ENCODE measurements at places on chromosomes 11 and 22.

DNA sequence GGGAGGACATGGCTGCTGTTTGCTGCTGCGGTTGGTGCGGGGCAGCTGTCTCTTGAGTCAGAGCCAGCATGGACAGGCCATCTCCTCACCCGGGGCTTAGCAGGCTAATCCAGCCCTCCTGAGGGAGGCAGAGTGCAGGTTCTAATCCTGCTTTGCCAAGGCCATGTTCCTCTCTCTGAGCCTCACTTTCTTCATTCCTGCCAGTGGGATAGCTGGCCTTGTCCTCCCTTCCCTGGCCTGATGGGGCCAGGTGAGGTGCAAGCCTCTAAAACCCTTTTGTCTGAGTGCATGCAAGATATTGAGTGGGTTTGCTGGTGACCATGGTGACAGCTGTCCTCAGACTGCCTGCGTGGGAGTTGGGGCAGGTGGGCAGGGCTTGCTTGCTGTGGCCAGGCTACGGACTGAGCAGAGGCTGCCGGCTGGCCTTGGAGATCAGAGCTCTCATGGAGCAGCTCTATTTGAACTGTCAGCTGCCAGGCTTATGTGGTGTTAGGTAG, 3.6 kb downstream of the USP35 start:
- no peak for DNase-seq

DNA sequence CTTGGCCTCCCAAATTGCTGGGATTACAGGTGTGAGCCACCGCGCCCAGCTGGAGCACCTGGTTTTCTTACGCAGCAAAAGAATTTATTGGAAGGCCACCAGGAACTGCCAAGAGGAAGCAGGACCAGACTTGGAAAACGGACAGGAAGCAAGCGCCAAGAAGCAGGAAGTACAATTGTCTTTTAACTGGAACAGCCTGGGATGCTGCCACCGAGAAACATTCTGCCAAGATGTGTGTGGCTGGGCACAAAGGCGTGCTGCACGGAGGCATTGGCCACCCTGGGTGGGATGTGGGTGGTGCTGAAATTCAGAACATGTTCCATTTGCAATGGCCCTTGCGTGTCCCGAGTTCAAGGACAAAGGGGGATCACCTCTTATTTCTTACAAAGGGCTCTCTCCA, 15.4 kb downstream of the SLC3A2 start:
- DNase-seq, result no peak

- no peak for DNase-seq
Observed at GRCh38 chr11:27705873-27706820, 5.9 kb upstream of the BDNF start.

- DNase-seq, result no peak
Observed at GRCh38 chr11:76764941-76765665, 18.1 kb upstream of the TSKU start.

GRCh38 chr11:107496011-107496410, 38.4 kb upstream of the CWF19L2 start:
- DNase-seq, result no peak

- DNase-seq, result no peak
Observed at GRCh38 chr22:22458896-22459588, 49.5 kb downstream of the ZNF280B start.

- no peak for DNase-seq
Observed at GRCh38 chr11:834371-835316, 1.9 kb downstream of the CD151 start.

GRCh38 chr11:62925745-62926679, 4.8 kb upstream of the CHRM1 start:
- no peak for DNase-seq

GRCh38 chr22:40123387-40123786, 54.3 kb upstream of the TNRC6B start:
- DNase-seq, result no peak

- DNase-seq, result peak; percentile 55
Observed at GRCh38 chr11:65078151-65078550, 5.7 kb downstream of the CDCA5 start.

GRCh38 chr22:35947794-35948425, 80.7 kb downstream of the RBFOX2 start:
- DNase-seq, result no peak

DNA sequence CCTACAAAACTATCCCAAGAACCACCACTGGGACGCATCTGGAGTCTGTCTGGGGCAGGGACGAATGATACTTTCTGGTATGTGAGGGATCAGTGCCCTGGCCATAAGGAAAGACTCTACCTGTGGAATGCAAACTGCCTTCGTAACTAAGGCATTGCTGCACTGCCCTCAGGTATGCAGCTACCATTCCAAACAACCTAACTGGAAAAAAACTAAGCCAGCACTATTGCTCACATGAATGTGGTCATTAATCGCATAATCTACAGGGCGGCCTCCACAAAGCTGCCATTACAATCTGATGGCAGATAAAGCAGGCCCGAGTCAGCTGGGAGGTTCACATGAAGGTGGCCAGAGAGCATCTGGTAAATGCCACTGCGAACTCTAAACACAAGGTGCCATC, 3.9 kb downstream of the PACSIN2 start:
- DNase-seq, result no peak

GRCh38 chr11:36164506-36165250, 124.5 kb downstream of the COMMD9 start:
- no peak for DNase-seq

GRCh38 chr11:72604256-72604655, 70.0 kb downstream of the PDE2A start:
- no peak for DNase-seq

- no peak for DNase-seq
Observed at GRCh38 chr11:77865805-77866204, 44.9 kb downstream of the AAMDC start.

- DNase-seq, result peak; percentile 10
Observed at GRCh38 chr11:125923012-125923579, 18.8 kb downstream of the DDX25 start.

- no peak for DNase-seq
Observed at GRCh38 chr11:8593935-8594909, at the start of gene STK33. TSS of gene STK33 (minus strand) at chr11:8594228. CDS start at chr11:8474905, 119,323 bp downstream.

- no peak for DNase-seq
Observed at GRCh38 chr11:45303316-45303715, 17.2 kb upstream of the SYT13 start.

GRCh38 chr11:18081551-18081950, 24.3 kb downstream of the SAAL1 start:
- DNase-seq, result no peak

- DNase-seq, result no peak
Observed at GRCh38 chr11:10942620-10943019, 84.8 kb upstream of the ZBED5 start.

DNA sequence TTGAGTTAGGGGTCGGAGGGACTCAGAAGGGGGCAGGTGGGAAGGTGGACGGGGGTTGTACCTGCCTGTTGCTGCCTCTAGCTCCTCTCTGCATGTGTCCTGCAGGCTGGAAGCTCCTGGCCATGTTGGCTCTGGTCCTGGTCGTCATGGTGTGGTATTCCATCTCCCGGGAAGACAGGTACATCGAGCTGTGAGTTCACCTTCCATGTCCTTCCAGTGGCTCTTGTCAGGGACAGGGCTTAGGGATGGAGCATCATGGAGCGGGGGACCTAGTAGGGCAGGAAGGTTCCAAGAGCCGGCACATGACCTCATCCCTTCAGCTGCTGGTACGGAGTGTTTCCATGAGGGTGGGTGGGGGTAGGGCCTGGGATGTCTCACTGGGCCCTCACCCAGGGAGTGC, 50.9 kb downstream of the ST3GAL4 start:
- no peak for DNase-seq

DNA sequence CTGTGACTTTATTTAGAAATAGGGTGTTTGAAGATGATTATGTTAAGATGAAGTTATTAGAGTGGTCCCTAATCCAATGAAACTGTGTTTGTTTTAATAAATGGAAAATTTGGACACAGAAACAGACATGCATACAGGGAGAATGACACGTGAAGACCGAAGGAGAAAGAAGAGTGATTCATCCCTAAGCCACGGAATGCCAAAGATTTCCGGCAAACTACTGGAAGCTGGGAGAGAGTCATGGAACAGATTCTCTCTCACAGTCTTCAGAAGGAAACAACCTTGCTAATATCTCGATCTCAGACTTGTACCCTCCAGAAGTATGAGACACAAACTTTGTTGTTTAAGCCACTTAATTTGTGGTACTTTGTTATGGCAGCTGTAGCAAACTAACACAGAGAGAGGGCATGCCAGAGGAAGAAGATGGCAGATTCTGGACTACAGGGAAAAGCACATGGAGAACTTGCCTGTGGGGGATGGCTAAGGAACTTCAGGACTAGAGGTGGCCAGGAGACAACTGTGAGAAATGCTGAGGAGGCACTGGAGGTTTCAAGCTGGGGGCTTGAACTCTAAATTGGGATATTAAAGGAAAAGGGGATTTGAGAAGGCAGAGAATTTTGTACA, 733.5 kb upstream of the CCDC90B start:
- no peak for DNase-seq

GRCh38 chr11:64245797-64246620, 734 bp downstream of the PPP1R14B start:
- DNase-seq, result peak; percentile 71

- DNase-seq, result no peak
Observed at GRCh38 chr22:47230741-47231140, 468.3 kb downstream of the TBC1D22A start.

DNA sequence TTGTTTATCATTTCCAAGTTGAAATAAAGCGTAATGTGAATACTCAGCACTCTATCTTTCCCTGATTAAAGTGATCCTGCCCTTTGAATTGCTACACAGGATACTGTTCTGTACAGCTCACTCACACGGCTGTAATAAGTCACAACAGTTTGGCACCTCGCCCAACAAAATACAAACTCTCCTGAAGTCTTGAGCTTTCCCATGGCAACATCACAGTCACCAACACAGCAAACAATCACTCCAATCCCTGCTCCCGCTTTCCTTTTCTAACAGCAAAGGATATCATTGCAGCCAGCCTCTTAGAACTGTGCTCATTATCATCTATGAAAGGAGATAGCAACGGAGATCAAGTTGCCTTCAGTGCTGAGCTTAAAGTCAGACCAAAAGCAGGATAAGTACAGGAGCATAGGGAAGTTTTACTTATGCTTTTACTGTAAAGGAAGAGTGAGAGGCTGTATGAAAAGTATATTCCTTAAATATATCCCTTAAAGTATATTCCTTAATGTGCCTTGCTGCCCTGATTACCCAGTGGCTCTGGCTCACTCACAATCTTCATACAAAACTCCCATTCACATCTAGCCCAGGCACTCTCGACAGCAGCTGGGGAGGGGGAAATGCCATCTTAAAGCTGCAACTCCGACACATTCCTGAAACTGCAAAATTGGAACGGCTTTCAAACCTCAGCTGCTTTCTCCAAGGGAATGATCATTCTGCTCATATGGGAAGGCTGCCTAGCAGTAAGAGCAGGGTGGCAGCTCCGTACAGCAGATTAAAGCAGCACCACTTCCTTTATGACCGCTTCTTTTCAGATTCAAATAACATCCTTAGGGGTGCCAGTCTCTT, 35.8 kb downstream of the MAML2 start:
- DNase-seq, result no peak

- no peak for DNase-seq
Observed at GRCh38 chr22:35064664-35065063, 1.3 kb upstream of the ISX start.

- no peak for DNase-seq
Observed at GRCh38 chr11:7196396-7197146, 55.1 kb upstream of the SYT9 start.

DNA sequence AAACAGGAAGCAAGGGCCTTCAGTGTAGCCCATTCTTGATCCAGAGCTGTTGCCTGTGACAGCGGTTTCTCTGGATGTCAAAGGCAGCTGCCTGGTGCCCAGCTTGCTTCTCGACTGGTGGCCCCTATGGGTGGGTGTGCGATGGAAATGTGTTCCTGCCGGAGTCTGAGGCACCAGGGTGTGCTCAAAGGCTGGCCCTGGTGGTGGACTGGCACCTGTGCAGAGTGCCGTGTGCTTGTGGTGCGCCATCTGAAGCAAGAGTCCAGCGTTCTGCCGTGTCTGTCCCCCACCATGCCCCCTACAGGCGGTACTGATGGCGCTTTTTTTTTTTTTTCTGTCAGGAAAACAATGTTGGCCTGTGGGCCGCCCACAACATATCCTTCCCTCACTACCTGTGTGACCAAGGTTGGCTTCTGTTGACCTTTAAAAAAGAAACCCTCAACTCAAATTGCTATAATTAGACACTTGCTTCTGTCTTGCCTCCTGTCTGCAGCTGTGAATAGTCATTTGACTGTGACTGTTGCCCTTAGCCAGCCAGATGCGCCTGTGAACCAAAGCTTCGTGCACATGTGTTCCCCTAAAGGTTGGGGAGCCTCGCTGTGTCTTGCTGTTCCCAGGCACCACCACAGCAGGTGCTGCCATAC, 4.7 kb upstream of the RANBP1 start:
- DNase-seq, result no peak

DNA sequence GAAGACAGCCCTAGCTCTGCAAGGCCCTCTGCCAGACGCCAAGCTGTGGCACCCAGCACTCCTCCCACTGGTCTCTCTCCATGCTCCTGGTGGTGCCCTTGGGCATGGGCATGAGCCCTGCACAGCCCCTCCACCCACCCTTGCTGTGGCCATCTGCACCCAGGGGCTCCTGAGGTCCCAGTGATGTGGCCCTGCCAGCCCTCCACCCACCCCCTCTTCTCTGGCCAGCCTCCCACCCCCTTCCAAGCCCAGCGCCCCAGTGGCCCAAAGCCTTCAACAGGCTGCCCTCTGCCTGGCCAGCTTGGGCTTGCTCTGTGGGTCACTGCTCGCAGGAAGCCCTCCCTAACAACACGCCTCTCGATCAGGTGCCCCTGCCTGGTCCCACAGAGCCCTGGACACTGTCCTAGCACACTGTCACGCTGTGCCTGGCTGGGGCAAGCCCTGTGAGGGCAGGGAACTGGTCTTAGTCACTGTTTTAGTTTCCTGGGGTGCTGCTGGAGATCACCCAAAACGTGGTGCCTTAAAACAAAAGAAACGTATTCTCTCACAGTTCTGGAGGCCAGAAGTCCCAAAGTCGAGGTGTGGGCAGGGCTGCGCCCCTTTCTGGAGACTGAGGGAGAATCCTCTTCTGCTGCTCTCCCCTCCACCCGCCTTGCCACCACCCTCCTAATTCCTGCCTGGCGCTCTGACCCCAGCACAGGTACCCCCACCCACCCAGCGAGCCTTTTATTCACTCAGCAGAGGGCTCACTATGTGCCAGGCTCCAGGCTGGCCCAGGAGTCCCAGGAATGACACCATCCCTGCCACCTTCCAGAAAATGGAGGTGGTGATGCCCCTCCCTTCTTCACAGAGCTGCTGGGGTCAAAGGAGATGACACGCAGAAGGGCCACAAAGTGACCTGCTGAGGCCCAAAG, 14.7 kb downstream of the SULT4A1 start:
- no peak for DNase-seq

DNA sequence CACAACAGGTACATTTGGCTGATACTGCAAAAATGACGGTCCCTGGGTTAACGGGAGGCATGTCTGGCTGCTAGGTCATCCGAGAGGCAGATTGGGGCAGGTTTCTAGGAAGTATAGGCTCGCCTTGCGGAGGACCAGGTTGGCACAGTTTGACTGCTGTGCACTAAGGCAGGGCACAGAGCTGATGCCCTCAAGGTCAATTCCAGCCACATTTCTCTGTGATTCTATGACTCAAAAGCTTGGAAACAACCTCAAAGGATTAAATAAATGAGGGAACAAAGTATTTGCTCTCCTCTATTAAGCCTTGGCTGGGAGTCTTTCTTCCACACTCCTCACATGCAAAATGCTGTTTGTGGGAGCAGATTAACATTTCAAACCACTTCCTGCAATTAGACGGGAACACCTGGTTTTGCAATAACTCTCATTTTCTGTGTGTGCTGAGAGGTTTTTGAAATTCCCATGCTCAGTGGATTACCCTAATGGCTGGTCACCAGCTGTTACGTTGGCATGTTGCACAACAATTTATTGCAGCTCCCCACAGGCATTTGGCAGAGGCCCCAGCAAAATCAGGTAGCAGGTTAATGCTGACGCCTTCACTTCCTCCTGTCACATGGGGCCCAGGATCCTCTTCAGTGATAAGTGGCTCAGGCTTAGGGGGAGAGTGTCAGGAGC, 61.0 kb upstream of the PLET1 start:
- DNase-seq, result no peak
